Amniotic epithelial cell (primary cell): ENCODE measurements at places on chromosomes 1 and 21.

DNA sequence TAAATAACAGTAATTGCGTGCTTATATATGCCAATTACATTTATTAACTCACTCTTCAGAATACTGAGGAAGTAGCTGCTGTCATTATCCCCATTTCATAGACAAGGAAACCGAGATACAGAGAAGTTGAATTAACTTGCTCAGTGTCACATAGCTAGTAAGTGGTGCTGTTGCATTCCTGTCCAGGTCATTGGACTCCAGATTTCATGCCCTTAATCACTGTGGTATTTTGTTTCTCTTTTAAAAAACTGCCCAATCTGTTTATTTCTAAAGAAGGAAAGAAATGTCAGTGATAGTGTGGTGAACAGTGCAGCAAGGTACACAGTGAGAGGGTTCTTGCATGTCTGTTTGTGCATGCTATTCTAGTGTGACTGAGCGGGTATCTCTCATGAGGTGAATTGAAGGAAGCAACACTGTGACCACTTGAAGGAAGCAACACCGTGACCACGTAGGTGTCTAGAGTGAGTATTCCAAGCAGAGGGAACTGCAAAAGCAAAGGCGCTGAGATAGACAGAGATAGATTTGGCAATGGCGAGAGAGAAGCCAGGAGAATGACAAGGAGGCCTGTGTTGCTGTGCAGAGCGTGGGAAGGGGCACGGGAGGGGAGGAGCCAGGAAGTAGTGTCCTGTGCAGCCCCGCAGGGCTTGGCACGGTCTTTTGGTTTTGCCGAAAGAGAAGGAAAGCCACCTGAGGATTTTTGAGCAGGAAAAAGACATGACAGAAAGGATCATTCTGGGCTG, 95.9 kb downstream of the CAMTA1 start:
- no peak for DNase-seq

DNA sequence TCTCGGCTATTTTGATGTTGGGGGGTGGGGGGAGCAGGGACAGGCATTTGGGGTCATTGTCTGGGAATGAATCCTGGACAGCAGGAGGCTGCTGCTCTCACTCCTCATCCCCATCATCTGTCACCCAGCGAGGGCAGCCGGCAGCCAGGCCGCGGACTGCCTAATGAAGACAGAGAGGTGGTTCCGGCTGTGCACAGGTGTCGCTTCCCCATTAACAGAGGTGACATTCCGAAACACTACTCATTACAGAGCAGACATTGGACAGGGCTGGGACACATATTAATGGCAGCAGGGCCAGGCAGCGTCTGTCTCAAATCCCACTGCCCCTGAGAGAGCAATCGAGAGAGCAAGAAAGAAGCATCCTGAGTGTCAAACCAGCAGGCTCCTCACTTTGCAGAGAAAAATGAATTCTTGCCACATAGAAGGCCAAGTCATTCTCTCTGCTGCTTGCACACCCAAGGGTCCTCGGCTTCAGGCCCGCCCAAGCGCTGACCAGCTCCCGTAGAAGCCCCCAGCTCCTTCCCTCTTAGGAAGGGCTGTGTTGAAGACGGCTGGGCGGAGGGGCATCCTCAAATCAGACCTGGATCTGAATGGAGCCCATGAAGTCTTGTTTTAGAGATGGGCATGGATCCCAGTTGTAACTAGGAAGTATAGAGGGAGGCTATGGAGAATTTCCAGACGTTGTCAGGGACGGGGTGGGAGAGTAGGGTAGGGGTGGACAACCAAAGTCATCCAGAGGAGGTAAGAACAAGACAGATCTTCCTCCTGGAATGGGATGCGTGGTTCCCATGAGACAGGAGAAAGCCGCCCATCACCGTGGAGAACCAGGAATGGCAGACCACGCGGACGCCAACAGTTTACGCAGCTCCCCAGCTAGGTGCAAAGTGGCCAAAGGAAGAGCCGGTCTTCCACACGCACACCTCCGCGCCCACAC, 8.2 kb upstream of the LEMD1 start:
- DNase-seq: no peak

DNA sequence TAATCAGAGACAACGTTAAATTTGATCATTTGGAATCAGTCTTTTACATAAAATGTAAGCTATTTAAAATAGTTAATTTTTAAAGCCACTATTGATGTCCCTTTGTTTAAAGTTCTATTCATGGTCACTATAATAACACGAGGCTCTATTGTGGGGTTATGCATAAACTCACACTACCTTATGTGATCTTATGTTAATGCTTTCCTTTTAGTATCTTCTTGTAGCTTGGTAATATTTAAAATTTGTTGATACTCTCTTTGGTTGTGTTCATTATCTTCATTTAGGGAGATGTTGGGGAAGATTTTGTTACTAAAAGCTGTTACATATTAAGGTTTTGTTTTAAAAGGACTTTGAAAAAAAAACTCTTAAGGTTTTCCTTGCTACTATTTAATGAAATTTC, 1.2 kb downstream of the B3GALT2 start:
- no peak for DNase-seq

- no peak for DNase-seq
Measured at GRCh38 chr1:39759436-39759726, 11.8 kb downstream of the OXCT2 start.

- no peak for DNase-seq
Measured at GRCh38 chr1:37177230-37177864, 143.0 kb upstream of the GRIK3 start.

DNA sequence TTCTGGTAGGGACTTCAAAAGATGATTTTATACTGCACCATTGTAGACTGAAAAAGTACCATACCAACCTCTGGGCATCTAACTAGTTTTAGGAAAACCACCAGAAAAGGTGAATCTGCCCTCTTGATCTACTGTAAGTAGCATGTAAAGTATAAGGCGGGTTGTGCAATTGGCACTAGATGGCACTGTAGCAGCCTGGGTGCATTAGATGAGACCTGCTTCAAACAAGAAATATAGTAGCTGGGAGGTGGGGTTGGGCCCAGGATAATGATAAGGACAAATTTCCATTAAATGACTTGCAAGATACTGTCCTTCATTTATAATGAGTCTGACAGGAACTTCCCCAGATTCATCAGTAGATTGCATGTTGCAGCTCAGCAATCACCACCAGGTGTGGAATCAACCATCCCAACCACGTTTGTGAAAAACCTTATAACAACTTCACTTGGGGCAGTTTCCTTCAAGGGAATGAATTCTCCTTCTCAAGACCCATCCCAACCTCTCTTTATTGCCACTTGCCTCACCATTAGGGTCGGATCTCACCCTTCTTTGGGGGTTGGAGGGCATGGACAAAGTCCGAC, 37.3 kb upstream of the IL10 start:
- peak; percentile 52 for DNase-seq

GRCh38 chr1:115862403-115862802, 21.5 kb upstream of the NHLH2 start:
- DNase-seq: no peak

DNA sequence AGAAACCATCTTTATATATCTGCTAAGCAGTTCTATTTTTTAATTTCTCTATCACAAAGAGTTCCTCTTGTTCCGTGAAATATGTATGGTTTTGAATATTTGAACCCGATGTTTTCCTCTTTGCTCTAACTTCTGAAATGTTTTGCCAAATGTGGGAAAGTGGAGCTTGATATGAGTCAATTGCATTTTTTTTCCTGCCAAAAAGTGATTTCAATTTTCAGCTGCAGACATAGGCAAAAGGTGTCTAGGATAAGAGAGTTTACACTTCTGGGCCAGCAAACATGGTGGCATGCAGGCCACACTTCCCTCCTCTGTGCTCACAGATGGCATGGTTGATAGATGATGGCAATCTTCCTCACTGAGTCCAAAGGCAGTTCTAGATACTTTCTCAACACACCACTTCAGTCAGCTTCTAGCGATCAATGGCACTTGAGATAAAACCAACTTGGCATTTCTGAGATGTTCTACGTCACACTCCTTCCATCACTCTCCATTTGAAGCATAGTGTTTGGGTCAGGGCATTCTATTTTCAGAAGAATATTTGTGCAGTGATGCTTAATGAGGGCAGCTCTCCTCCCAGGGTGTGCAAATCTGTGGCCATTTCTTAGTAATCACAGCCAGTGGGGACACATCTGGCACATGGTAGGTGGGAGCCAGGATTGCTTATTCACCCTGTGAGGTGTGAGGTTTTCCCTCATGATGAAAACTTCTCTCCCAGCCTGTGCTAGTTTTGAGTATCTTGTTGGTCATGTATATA, 54.4 kb upstream of the SCAF4 start:
- no peak for DNase-seq

DNA sequence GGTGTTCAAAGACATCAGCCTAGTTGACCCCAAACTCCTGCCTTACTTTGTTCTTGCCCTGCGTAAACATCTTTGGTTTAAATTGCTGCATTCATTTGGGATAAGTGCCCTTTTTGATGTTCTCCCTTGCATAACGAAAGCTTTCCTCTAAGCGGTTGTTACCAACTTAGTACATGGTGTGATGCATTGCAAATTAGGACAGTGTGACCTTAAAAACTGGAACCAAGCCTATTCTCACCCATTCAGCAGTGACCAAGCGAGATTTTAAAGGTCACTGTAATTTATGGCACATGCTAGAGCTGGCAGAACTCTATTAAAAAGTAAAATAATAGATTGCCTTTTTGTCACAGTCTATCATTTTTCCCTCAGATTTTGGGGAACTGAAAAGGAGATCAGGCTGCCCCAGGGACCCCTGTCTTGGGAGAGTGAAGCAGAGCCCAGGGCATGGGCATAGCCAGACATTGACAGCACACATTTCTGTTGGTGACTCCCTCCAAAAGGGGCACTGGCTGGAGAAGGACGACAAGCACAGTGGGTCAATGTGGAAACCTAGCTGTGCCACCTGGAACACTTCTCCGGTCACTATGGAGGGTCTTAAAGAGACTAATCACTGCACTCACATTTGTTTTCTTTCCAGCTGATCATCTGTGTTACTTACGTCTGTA, 63.9 kb downstream of the KCNK1 start:
- no peak for DNase-seq

DNA sequence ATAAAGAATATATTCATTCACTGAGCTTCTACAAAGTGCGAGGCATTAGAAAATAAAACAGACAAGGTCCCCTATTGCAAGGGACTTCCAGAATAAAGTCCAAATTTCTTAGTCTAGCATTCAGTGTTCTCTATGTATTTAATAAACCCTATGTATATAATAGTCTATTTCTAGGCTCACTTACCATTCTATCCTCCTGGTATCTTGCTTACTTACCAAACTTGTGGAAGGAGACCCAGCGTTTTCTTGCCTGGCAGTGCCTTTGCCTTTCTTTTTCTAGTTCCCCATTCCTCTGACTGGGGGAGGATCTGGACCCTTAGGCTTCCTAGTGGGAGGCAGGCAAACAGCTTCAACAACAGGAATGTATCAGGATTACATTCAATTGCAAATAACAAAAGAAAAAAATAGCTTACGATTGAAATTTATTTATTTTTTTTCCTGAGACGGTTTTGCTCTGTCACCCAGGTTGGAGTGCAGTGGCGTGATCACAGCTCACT, 690 bp upstream of the RNF19B start:
- DNase-seq: peak; percentile 41

DNA sequence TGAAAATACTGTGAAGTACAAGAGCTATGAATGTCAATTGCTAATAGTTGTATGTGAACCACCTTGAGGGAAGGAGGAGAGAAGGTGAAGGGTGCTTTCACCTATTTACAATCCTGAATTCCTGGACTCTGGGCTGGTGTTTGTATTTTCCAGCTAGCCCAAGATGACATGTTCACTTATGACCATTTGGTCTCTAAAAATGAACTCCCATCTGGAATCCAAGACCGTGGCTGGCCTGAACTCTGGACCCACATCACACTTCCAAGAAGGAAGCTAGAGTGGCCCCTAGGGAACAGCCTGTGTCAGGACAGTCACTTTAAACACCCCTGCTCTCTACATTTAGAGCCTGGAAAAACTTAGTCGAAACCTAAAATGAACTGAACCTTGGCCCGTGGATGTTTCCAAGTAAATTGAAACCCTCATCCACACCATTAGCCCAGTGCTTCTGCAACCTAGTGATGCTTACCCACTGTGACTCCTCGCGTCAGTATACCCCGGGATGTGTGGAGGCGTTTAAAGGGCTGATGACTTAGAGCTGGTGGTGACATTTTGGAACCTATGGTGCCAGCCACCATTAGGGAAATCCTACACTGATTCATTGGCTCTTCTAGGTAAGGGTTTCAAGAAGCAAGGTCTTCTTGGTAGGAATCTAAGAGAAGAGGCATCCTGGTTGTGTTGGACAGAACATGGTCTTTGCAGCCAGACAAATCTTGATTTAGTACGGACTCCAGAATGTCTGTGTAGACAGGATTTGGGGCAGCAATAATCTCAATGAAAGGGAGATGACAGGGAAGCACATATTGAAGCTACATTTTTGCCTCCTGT, 171.5 kb upstream of the IRF2BP2 start:
- DNase-seq: no peak

- DNase-seq: peak; percentile 37
Measured at GRCh38 chr21:36425286-36425685, 40.1 kb downstream of the CHAF1B start.

GRCh38 chr1:16168622-16169360, 12.9 kb upstream of the EPHA2 start:
- DNase-seq: no peak

DNA sequence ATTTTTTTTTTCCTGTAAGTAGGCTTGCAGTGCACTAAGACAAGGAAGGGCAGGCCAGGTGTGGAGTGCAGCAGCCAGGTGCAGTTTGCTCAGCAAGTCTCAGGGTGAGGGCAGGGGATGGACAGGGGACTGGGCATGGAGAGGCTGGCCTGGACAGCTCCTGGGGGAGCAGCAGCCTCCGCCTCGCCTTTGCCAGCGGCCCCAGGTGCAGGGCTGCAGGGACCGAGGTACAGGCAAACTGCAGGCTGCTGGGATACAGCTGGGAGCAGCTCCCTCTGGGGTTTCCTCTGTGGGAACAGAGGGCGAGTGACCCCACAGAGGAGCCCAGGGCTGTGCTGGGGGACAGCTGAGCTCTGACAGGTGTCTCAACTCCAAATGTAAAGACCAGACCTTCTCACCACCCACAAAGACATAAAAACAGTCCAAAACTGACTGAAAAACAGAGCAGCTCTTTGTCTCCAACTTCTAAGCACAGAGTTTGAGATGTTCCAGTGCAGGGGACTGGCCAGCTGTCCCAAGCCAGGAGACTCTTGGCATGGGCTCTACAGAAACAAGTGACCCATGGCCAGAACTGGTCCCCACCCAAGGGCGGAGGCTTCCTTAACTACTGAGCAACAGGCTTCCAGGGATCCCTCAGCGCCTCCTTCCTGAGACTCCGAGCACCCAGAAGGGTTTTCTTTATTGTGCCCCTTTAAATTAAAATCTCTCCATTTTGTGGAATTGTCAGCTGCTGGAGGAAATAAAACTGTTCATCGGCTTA, 27.7 kb upstream of the AJAP1 start:
- DNase-seq: no peak

DNA sequence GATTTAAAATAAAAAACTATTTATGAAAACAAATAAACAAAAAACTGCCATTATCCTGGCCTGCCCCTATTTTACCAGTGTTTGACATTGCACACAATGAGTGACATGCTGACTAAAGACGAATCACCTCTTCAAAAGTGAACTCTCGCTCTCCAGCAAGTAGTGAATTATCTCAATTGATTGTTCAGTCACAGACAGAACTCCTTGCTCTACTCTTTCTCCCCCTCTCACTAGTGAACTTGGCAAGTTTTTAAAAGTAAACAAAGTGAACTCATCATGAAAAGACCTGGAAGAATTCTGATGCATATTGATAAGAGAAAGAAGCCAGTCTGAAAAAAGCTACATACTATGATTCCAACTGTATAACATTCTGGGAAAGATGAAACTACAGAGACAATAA, 4.7 kb upstream of the C1orf52 start:
- no peak for DNase-seq
